Activated CD4-positive, alpha-beta T cell treated with anti-CD3 and anti-CD28 coated beads, Interleukin-2, amount 10 ng/mL, durations not matched to agents 24 days and 14 days (primary cell): ENCODE measurements at places on chromosomes 13 and 19. TPM values are rescaled to one million over a fixed set of nuclear protein-coding genes. Genes with fewer than 3 reads are reported as not detected.

Gene MAMSTR
- total RNA-seq, result 1.2 and 1.4 TPM in 2 replicates

Gene OR7C1
- total RNA-seq, result not detected in 2 replicates

Gene HIPK4
- total RNA-seq, result not detected in 2 replicates

Gene FUT6
- not detected in 2 replicates for total RNA-seq

Gene SIGLEC7
- total RNA-seq, result not detected in 2 replicates

Gene UBE2L5
- not detected in 2 replicates for total RNA-seq

Gene FUT3
- not detected in 2 replicates for total RNA-seq

Gene AMER2
- not detected in 2 replicates for total RNA-seq

Gene JAK3
- total RNA-seq, result 226 and 239 TPM in 2 replicates

Gene TICAM1
- 33.8 and 33.9 TPM in 2 replicates for total RNA-seq

Gene ANGPTL4
- total RNA-seq, result 4.0 and 4.1 TPM in 2 replicates

Gene PSMC4
- total RNA-seq, result 192 and 193 TPM in 2 replicates

Gene ZNF726
- total RNA-seq, result 12.8 and 16.3 TPM in 2 replicates

Gene SHD
- not detected in 2 replicates for total RNA-seq

Gene EXOC3L2
- total RNA-seq, result not detected in 2 replicates

Gene PSG2
- not detected in 2 replicates for total RNA-seq

Gene CD37
- total RNA-seq, result 131 and 134 TPM in 2 replicates

Gene POGLUT2
- total RNA-seq, result 13.2 and 15.6 TPM in 2 replicates

Gene ATP4B
- not detected in 2 replicates for total RNA-seq

Gene PRRG2
- 0.56 and 1.0 TPM in 2 replicates for total RNA-seq

Gene PLPP2
- total RNA-seq, result 0.07 and 0.24 TPM in 2 replicates

Gene DHRS12
- 3.2 and 3.9 TPM in 2 replicates for total RNA-seq

Gene ERF
- total RNA-seq, result 71.6 and 82.3 TPM in 2 replicates

Gene PIH1D1
- 134 and 135 TPM in 2 replicates for total RNA-seq
